ENCODE measurements at places on chromosomes 2 and 18.

DNA sequence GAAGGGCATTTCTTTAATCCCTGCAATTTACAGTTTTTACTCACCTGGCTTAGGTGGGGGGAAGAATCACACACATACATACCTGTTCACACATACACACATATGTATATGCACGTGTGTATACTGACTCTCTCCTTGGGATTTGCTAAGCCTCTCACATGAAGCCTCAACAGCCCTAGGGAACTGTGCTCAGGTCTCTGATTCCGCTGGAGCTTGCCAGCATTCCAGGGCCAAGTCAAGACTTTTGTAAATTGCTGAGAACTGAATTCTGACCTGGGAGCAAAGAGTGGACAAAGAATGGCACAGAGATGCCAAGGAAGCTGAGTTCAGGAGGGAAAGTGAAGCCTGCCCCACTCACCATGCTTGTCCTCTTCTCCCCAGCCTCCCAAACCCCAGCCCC, 177.3 kb downstream of the TMEM247 start:
- no peak for DNase-seq

- no peak for DNase-seq
Observed at GRCh38 chr2:97617911-97618310, 28.0 kb upstream of the COX5B start.

DNA sequence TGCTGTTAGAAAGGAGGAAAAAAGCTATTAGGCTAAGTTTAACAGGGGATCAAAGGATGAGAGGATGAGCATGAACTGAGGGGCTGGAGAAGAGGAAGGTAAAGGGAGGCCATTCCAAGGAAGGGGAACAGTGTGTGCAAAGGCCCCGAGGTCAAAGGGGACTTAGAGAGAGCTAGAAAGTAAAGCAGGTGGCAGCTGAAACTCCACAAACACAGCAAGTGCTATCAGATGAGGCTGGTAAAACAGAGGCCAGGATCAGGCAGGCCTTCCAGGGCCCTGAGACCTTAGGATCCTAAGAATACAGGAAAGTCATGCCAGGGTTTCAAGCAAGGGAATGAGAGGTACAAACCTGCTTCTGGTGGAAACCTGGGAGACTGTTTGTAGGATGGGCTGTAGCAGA, 5.8 kb downstream of the HDAC4 start:
- no peak for DNase-seq

DNA sequence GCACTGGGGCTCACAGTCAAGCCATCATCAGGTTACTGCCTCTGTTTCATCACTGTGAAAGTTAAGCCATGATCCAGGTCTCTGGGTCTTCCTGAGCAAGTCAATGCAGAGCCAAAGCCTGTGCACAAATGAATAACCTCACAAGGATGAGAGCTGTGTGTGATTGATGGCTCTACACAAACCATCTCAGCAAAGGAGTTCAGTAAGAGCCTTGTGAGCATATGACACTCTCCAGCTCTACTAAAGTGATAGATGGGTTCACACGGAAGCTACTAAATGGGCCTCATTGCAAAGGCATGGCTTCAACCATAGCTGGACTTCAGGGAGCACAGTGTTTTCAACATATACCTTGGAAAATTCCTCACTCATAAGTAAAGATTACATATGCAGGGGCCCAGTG, 101.5 kb downstream of the AFF3 start:
- no peak for DNase-seq

DNA sequence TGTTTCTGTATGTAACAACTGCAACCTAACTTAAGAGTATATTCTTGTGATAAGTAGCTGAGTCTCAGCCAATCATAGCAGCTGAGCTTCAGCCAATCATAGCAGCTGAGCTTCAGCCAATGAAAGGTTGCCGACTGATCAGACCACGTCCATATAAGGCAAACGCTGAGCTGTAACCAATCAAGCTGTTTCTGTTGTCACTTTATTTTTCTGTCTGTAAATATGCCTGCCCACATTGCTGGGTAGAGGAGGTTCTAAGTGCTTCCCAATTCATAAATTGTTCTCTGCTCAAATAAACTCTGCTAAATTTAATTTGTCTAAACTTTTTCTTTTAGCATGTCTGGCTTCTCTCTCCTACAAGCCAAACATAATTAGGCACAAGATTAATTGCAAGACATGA, 231.5 kb upstream of the TCF4 start:
- DNase-seq = no peak

GRCh38 chr2:191611614-191612013, 66.3 kb upstream of the NABP1 start:
- DNase-seq = no peak

DNA sequence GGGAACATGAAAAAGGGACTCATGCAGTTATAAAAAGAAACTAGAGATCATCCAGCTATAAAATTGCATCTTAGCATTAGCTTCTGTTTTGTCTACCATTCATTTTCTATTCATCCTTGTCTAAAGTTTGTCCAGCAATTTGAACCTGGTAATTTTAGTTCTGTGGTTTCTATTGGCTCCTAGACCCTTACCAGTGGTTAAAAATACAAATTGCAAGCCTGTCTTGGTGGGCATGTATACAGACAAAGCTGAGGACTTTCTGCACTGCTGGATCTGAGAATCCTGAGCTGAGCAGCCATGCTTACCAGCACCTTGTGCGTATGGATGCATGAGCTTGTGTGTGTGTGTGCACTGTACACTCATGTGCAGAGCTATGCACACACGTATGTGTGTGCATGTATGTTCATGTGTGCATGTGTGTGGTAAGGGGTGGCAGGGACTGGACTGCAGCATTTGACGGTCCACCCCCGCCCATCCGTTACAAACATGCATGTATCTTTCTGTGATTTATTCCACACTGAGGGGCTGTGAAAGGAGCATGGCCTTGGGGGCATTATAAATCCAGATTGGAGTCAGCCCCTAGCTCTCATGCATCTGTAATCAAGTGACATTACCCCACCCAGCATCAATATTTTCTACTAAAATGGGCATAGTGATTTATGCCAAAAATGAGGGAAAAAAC, 144.7 kb downstream of the FAM210A start:
- DNase-seq = no peak

DNA sequence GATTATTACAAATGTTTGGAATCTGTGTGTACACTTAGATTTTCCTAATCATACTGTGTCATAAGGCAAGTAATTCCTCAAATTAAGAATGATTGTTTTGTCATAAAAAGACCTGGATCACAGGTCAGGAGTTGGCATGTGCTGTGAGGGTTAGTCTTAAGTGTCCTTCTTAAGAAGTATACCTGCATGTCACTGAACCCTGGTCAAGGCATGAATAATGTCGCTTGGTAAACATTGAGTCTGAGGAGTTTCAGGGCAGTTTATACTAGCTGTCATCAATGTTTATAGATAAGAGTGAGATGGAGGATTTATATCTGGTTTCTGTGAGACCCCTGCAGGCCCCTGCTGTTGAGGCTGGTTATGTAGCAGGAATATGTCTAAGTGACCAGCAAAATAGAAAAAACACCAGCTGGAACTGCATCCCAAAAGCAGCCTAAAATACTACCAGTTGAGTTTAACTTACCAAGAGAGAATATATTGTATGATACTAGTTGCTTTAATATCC, 112.0 kb upstream of the NOSTRIN start:
- DNase-seq = peak; percentile 55

GRCh38 chr2:175036582-175037018, 31.4 kb upstream of the CHN1 start:
- DNase-seq = peak; percentile 37

- no peak for DNase-seq
Observed at GRCh38 chr2:209696836-209697711, 74.6 kb upstream of the UNC80 start.

DNA sequence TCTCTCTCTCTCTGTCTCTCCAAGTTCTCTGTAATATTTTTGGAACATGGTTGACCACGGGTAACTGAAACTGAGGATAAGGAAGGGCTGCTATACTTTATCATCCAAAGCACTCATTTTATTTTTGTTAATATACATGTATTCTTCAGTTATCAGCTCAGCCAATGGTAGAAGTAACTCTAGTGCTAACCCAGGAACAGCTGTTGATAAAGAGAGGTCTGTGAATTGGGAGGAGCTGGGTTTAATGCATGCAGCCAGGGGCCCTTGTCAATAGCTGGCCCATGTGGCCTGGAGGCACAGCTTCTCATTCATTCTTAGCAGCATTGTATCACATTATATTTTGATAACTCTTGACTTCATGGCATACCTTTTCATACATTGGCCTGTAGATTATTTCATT, 401.6 kb downstream of the EPHA4 start:
- no peak for DNase-seq

DNA sequence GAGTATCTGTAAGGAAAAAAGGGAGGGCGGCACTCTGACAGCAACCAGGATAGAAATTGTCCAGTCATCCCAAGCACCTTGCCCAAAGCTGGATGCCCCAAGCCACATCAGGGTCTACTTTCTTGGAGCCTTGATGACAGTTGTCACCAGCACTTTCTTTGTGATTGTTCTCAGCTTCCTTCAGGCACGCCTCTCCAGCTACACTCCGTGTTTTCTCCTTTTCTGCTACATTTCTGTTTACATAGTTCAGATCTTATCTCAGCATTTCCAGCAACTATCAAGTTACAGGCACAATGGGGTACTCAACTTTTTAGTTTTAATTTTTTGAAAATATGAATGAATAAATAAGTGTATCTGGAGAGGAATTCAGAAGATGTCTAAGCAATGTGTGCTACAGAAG, 115.3 kb upstream of the CELF4 start:
- DNase-seq = no peak

DNA sequence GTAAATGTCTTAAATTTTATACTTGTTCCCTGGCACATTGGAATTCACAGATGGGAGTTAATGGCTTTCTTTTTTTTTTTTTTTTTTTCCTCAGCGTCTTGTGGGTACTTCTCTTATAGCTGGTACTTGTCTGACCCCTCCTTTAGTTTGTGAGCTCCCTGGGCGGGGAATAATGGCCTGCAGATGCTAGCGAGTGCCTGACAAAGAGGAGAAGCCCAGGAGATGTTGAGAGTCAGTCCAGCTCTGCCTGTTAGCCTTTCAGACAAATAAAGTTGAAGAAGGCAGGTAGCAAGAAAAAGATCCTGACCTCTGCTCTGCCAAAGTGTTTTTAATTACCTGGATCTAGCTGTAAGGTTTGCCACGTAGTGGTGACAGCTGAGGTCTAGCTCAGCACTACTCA, 6.6 kb downstream of the BCL2L11 start:
- DNase-seq = no peak

DNA sequence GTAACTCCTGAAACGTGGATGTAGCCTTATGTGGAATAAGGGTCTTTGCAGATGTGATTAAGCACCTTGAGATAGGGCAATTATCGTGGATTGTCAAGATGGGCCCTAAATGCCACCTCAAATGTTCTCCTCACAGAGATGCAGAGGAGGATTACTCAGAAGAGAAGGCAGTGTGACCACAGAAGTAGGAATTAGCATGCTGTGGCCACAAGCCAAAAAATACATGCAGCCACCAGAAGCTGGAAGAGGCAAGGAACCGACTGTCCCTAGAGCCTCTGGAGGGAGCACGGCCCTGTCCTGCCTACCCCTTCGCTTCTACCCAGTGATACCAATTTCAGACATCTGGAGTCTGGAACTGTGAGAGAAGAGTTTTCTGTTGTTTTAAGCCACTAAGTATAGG, 47.3 kb upstream of the MGAT5 start:
- no peak for DNase-seq

DNA sequence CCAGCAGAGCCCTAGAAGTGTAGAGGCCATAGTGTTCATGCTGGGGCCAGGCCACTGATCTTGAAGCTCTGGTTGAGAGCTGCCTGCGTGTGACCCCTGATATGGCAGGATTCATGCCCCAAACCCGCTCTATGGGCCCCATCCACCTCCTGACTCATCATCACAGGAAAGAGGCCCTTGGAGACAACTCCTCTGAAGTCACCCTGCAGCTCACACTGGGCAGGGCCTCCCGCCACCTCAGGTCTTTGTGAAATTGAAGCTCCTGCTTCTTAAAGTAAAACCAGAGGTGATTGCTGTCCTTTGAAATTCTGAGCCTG, 12.0 kb upstream of the TUBB6 start:
- DNase-seq = no peak

DNA sequence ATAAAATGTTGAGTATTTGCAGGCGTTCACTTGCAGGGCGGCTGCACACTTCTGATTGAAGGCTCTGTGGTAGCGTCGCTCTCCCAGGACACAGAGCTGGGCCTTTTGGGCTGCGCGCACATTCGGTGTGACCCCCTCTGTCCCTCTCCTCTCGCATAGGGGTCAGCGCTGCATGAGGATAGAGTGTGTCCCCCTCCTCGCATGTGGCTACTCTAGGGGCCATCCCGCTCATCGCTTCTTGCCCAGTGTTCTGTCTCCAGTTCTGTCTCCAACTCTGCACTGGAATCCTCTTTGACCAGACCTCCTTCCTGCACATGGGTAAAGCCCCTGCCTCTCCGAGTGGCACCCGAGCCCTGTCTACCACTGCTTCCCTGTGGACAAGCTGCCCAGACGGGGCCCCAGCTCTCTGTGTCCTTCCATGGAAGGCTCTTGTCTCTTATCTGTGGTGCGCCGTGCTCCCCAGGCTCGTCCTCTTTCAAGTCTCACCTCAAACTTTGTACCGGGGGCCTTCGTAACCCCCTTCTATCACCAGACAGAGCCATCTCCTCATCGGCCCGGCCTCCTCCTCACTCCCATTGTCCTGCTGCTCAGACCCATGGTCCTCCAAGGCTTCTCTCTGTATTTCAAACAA, 278.0 kb upstream of the HDAC4 start:
- DNase-seq = no peak

DNA sequence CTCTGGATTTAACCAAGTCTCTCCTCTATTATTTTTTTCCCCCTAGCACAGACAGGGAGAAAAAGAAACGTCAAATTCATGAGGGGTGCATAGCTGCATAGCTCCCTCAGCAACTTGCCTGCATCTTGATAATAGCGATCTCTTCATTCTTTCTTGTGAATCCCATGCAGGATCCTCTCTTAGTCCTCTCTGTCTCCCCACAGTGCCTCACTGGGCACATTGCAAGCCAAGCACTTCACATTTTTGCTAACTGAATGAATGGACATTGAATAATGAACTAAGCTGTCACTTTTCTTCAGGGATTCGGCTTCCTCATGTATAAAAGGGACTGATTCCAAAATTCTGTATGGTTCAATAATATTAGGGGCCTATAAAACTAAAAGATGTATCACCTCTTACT, 2.9 kb upstream of the EPB41L3 start:
- peak; percentile 19 for DNase-seq

GRCh38 chr2:205700331-205701132, 18.2 kb downstream of the NRP2 start:
- peak; percentile 78 for DNase-seq

DNA sequence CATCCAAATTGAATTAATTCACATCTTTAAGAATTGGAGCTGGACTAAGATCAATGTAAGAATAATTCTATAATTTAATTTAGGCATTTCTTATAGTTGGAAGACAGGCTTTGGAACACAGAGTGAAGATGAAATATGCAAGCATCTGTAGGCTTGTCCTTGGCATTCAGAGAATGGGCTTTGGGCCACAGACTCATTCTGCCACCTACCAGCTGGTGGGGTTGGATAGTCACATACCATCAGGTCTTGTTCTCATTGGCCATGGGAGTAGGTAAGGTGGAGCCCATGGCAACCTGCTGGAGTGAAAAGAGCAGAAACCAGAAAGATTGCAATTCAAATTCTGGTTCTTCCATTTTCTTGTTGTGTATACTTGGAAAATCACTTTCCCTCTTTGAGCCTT, 300.3 kb downstream of the CYRIA start:
- DNase-seq = no peak
